ENCODE measurements at places on chromosomes 16 and 17.

DNA sequence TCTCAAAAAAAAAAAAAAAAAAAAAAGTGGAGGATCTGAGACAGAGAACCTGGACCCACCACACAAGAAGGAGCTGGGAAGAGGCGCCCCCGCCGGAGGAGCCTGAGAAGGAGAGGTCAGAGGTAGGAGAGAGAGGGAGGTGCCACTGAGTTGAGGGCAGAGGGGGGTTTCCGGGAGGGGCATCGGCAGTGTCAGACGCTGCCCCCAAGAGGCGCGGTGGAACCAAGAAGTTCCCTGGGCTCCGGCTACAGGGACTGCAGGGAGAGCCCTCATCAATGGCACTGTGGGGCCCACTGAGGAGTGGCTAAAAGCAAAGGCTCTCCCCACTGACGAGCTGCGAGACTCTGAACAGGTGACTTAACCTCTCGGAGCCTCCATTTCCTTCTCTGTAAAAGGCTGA is 4.2 kb downstream of the CCDC42 start:
- no peak for DNase-seq

DNA sequence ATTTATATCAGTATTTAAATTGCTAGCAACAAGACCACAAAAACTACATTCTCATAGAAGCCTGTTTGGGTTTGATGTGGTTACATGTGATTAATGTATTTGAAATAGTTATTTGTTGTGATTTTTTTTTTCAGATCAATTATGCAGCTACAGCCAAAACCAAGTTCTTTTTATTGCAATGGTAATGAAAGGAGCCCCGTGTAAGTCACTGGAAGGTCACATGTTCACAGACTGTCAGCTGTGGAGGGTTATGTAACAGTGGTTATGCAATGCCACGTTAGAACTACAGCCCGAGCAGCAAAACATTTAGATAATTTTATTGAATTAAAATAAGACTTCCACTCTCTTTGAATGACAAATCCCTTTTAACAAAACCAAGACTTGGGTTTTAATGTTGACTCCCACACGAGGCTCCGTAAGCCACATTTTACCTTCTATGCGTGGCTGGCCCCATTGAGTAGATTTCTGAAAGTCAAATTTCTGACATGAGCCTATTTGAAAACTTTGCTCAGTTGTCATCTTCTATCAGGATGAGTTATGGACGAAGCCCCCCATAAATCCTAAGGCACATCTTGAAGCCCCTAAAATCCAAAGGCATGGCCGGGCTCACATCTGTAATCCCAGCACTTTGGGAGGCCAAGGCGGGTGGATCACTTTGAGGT is 41.8 kb upstream of the SEC14L1 start:
- DNase-seq, result no peak

DNA sequence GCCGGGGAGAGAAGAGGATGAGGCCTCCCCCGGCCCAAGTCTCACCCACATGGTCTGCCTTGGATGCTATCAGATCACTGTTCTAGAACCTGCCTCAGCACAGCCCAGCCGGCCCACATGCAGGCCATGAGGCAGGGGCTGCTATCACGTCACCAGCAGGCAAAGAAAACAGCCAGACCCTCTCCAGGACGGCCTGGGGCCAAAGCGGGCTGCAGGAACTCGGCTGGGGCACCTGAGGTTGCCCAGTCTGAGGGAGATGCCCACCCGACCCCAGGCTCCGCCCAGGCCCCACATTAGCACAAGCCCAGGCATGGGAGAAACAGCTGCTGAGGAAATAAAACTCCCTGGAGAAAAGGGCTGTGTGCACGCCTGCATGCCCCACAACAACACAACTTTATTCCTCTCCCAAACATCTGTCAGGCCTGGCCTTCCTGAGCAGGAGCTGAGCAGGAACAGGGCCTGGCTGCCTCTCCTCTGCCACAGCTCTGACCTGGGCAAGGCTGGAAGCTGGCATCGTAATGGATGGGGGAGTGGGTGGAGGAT is 6.7 kb upstream of the SMIM5 start:
- no peak for DNase-seq

DNA sequence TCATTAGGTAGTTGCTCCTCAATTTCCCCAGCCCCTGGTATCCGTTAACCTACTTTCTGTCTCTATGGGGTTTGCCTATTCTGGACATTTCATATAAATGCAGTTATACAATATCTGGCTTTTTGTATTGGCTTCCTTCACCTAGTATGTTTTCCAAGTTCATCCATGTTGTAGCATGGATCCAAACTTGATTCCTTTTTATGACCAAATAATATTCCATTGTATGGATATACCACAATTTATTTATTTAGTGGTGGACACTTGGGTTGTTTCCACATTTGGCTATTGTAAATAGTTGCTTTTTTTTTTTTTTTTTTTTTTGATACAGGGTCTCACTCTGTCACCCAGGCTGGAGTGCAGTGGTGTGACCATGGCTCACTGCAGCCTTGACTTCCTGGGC is 15.9 kb downstream of the EPN2 start:
- no peak for DNase-seq

GRCh38 chr17:50837980-50838954 is 2.9 kb downstream of the WFIKKN2 start:
- no peak for DNase-seq

- DNase-seq, result peak; percentile 93
Observed at GRCh38 chr17:63519972-63520882, 2.9 kb upstream of the KCNH6 start.
